ENCODE measurements at places on chromosomes 7 and 10.
A peak's percentile ranks its signal among the peaks of the same experiment; 100 is the strongest.

GRCh38 chr7:3893789-3894153 lies 592.7 kb downstream of the SDK1 start:
- no peak for DNase-seq

DNA sequence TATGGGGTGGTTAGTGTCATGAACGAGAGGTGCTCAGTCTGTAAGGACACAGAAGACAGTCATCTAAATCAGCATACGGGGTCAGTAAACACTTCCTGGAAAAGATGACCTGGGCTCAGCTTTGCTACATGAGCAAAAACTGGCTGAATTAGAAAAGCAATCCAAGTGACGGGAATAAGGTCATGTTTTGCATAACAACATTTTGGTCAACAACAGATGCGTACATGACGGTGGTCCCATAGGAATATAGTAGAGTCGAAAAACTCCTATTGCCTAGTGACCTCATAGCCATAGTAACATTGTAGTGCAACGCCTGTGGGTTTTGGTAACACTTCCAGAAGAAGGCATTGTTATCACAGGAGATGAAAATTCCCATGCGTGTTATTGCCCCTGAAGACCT lies 92.9 kb downstream of the CTNNA3 start:
- no peak for DNase-seq

- DNase-seq, result no peak
Measured at GRCh38 chr10:126321440-126321839, 66.8 kb downstream of the ADAM12 start.

DNA sequence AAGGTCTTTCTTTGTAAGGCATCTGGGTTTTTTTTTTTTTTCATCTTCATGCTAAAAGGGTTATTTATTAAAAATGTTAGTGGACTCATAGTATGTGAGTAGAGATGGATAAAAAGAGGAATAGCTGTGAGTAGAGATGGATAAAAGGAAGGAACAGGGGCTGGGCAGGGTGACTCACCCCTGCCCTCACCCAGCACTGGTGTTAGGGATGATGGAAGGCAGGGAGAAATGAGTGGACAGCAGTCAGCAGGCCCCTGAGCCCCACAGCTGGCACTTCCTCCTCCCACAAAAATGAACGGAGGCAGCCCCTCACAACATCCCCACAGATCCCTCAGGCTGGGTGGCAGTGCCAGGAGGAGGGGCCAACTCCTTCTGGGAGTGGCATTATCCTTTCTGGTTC lies 39.3 kb downstream of the ANTXRL start:
- no peak for DNase-seq

- no peak for DNase-seq
Measured at GRCh38 chr7:1592299-1592871, 22.6 kb upstream of the PSMG3 start.

GRCh38 chr7:71735961-71736556 lies 604.1 kb downstream of the GALNT17 start:
- DNase-seq, result no peak

- DNase-seq, result no peak
Measured at GRCh38 chr10:132364594-132364970, 32.4 kb upstream of the PWWP2B start.

DNA sequence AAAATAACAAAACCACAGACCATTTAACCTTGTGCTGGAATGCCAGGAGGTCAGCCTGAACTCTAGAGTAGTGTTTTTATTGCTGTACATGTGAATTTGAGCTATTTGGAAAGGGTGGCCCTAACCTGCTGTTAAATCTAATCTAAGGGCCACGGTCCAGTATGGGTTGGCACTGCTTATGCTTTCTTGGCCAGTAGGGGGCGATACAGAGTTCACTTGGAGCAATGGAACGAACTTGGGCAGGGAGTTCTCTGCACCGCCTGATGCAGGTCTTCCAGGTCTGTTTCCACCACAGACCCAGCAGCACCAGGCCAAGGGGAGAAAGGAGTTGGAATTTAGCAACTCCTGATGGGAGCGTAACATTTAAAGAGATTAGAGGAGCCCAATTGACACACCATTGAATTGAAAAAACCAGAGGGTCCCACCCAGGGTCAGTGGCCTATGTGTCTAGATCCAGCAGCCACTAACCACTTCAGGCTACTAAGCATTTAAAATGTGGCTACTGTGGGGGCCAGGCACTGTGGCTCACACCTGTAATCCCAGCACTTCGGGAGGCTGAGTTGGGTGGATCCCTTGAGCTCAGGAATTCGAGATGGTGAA lies 75.7 kb upstream of the EFCAB10 start:
- DNase-seq, result peak; percentile 49

GRCh38 chr7:135924302-135924701 lies 52.9 kb downstream of the MTPN start:
- no peak for DNase-seq

DNA sequence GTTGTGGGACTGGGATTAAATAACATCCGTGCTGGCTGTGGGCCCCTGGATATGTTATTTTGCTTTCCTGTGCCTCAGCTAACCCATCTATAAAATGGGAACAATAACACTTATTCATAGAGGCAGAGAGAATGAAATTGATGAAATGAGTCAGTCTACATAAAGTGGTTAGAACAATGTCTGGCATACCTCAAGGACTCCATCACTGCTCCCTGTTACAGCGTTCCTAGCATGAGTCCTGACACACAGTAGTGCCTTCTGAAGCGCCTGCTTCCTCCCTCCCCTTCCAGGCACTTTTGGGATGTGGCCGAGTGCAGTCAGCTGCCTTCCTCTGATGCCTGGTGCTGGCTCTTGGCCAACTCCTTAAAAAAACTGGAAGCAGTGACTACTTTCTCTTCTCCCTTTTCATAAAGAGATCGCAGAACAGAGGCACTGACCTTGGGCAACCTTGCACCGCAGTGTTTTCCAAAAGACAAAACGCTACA lies 108.4 kb upstream of the ZMIZ1 start:
- no peak for DNase-seq

- DNase-seq, result no peak
Measured at GRCh38 chr7:116224492-116225098, 14.3 kb downstream of the TES start.

GRCh38 chr7:10789170-10789569 lies 184.5 kb upstream of the PHF14 start:
- no peak for DNase-seq

DNA sequence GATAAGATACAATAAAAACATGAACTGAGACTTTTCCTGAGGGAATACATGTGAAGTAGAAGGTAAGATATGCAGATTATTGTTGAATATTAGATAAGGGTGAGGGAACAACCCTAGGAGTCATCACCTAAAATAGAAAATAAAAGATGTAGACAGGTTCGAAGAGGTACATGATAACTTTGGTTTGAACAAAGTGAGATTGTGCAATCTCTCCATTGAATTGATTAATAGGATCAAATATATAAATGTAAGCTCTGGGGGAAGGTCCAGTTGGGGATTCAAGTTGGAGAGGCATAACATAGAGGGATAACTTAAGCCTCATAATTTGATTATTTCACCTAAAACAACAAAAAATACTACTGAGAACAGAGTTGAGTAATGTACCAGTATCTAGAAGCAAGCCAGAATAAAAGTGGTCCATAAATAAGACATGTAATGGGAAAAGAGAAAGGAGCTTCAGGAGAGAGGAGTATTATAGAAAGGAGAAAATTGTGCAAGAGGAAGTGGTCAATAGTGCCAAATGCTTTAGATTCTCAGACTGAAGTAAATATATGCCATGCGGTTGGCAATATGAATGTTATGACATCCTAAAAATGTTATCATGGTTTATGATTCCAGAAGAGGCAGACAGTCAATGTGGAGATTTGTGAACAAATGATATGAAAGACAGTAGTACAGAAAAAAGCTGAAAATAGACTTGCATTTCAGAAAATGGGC lies 282.3 kb upstream of the CHRM2 start:
- no peak for DNase-seq

- DNase-seq, result peak; percentile 18
Measured at GRCh38 chr10:95693071-95693667, 558 bp downstream of the TCTN3 start.

GRCh38 chr10:4806534-4806933 lies 19.5 kb upstream of the AKR1E2 start:
- no peak for DNase-seq

GRCh38 chr7:6169805-6170520 lies 102.5 kb downstream of the CYTH3 start:
- no peak for DNase-seq

DNA sequence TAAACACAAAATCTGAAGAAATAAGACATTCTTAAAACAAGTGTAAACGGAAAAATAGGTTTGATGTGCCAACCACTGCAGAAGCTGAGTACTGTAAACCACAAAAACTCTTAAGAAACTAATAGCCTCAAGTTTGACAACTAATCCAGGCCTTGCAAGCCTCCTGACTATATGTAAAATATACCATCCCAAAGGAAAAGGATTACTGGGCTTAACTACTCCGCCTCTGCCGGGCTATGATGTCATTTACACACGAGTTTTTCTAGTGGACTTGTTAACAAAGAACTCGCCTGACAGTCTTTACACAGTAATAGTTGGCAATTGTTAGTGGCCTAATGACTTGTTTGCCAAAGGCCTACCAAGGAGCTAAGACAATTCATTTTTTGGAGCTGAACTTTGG lies 2.1 kb downstream of the KIF5B start:
- DNase-seq, result no peak

DNA sequence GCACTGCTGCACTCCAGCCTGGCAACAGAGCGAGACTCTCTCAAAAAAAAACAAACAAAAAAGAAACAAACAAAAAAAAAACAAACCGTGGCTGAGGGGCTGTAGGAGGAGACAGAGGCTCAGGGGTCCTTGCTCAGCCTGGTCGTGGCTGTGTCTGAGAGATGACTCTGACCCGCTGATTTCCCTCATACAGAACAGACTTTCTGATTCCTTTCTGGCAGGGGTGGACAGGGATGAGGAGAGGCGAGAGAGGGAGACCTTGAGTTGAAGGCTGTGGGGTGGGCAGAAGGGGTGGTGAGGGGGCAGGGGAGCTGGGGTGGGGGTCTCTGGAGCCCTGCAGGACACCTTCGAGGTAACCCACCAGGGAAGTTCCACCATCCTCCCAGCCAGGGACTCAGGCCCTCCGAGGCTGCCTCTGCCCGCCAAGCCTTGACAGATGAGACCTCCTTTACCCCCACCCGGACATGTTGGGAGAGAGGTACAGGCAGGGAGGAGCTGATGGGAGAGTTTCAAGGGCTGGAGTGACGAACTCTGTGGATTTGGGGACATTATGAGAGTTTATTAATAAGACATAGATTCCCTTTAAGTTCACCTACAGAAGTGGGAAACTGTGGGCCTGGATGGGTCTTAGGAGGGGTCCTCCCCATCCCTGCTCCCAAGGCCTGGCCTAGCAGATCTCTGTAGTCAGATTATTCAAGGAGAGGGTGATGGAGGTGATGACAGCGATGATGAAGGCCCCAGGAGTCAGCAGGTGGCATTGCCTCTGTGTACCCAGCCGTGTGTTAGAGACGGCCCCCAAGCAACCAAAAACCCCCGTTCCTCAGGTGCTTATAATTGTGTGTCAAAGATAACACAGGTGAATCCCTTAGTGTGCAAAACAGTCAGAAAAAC lies 2.0 kb downstream of the MUC12 start:
- DNase-seq, result no peak

GRCh38 chr7:31835471-31835870 lies 148.5 kb downstream of the PPP1R17 start:
- no peak for DNase-seq

DNA sequence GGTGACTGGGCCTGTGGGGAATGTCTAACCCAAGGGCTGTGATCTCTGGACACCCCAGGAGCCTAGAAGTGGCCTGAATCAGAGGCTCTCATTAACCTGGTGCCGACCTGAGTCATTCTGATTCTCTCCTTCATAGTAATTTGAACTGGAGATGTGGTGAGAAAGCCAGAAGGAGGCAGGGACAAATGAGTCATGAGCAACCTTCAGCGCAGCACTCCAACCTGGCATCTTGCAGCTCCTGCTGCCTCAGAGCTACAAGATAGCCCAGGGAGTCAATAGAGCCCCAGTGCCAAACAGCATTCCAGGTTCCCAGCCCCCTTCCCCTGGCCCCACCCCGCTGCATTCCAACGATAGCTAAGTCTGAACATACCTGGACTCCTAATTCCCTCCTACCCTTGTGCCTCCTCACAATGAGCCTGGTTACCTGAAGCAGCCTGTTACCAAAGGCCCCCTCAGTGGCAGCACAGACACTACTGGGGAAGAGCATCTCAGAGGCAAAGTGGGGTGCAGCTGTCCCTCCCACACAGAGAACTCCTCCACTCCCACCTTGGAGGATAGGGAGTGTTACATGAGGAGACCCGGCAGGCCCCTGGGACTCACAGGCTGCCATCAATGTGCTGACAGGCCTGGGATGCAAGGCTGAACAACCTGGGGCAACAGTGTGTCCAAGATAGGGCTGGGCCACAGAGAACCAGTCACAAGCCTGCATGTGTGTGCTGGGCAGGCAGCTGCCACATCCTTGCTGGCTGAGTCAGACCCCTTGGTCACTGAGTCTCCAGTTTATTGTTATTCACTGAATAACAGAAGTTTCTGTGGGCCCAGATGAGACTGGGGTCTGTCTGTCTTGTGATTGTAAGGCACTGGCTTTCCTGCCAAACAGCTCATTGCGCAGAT lies 76.8 kb upstream of the LEP start:
- DNase-seq, result no peak

DNA sequence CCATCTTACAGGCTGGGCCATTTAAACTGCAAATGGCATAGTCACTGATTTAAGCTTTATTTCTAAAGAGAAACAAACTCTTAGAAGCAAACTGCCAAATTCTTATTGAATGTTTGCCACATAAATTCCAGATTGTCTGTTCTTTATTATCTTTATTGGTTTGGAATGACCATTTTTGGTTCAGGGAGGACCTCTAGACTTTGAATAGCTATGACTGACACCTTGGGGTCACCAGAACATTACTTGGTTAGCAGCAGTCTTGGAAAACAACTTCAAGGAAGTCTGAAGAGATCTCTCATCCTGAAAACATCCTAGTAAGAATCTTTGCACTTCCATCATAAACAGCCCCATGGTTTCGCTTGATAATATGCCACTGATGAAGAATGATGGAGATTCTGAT lies 197.1 kb downstream of the SUGCT start:
- DNase-seq, result no peak

DNA sequence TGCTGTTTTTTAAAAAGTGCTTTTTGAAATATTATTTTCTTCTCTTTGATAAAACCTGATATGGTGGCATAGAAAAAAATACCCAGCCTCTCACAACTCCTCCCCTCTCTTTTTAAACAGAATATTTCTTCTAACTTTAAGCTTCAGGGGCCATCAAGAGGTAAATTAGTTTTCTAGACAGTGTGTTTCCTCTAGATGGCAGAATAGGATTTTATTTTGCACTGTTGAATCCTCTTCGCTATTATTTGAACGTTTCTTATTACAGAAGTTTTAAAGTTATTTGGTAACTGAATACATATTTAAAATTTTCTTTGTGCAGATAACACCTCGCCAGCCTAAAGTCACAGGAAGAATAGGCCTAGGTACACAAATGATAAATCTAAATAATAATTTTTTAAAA lies 30.3 kb downstream of the ARL5B start:
- DNase-seq, result no peak

- no peak for DNase-seq
Measured at GRCh38 chr10:58661336-58661735, 148.7 kb downstream of the BICC1 start.

- DNase-seq, result no peak
Measured at GRCh38 chr7:116455499-116455898, 44.0 kb upstream of the CAV2 start.

All from T-helper 2 cell (primary cell).